Renal pelvis (tissue), 12 donors: ENCODE measurements at places on chromosomes 6 and 20. TPM values are rescaled to one million over a fixed set of nuclear protein-coding genes. Genes with fewer than 3 reads are reported as not detected.

DNA sequence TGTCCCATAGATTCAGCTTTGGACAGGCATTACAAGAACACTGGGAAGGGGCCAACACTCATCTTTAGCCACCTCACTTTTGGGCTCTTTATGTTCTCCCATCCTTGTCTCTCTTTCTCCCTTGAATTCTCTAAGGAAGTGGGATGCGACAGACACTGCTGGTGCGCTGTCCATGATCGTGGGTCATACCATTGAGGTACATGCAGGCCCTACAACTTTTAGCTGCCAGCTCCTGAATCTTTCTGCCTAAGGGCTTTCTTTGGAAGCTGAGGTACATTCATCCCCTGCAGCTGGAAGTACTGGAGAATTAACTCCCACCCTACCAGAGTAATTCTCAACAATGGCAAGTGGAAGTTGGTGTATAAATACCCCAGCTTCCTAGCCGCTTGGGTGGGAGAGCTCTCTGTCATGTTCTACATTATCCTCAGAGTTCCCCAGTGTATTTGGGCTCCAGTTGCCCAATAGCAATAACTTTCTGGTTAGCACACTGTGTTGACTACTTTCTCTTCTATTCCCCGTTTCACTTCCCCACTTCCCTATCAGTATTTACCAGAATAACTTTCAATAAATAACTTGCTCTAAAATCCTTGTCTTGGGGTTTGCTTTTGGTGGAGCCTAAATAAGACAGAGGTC is 309.4 kb upstream of the RNF24 start:
- DNase-seq, result no peak

- DNase-seq, result peak; percentile 73
Measured at GRCh38 chr6:13336553-13336952, 8.2 kb upstream of the TBC1D7 start.

GRCh38 chr20:63941282-63942081 is 14.7 kb downstream of the UCKL1 start:
- no peak for DNase-seq

The SCRT2 gene
- polyA plus RNA-seq, result not detected

DNA sequence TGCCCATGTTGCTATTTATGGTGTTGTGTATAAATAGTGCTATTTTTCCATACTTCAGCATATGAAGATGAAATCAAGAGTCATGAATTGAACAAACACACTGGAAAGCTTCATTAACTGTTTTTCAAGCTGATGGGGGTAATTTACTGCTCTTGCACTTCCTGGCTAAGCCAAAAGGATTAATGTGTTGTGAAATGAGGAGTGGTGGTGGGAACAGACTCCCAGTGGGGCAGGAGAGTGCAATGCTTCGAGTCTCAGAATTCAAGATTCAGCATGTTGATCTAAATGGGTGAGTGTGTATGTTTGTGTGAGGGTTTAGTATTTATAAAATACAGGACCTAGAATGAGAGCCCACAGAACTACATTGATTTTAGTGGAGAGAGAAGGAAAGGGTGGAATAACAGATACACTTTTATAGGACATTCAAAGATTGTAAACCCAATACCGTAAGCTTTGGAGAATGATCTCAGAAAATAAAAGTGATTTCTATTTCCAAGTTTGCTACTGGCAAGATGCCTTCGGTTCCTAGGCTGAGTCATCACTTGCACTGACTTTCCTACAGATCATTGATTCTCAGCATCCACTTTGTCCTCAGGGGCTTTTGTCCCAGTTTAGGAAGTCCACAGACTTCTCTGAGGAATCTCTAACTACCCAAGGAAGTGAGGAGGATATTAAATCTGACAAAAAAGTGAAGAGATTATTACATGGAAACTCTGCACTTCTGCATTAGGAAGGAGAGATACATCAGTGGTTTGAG is 303.6 kb downstream of the TRDN start:
- DNase-seq, result no peak

DNA sequence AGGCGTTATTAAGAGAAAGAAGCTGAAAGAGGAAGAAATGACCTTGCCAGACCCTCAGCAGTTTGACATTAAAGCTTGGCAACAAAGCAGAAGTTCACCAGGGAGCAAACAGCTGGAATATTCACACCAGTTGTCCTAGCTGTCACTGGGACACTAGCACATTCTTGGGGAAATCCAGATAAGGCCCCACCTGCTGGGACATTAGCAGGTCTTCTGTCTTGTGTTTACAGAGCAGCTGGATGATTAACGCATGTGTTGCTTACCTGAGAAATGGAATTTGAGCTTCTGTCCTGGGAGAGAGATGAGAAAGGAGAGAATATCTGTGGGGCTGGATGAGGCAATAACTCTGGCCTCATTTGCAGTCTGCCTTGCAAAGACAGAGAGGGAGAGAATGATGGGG is 137.6 kb upstream of the RIN2 start:
- DNase-seq, result peak; percentile 2

GRCh38 chr6:25755483-25755882 is 941 bp downstream of the SLC17A4 start:
- no peak for DNase-seq

GRCh38 chr20:64241061-64241460 is 14.5 kb upstream of the PCMTD2 start:
- no peak for DNase-seq

- DNase-seq, result no peak
Measured at GRCh38 chr6:43951756-43952675, 175.2 kb downstream of the MRPL14 start.
